ENCODE measurements at places on chromosomes 5 and 9. TPM values are rescaled to one million over a fixed set of nuclear protein-coding genes. Genes with fewer than 3 reads are reported as not detected.
A peak's percentile ranks its signal among the peaks of the same experiment; 100 is the strongest.

GRCh38 chr5:115168829-115169486, 750 bp downstream of the TRIM36 start:
- peaks cover 15% of the 10 kb centered on the region for H3K27me3 ChIP-seq
- peaks cover 4% of the 10 kb centered on the region for H3K4me1 ChIP-seq
- H3K36me3 ChIP-seq: peaks cover 18% of the 10 kb centered on the region
- DNase-seq: no peak
- peak overlapping the region; percentile 25 for H3K27ac ChIP-seq

GRCh38 chr9:101381833-101382342, 2.9 kb downstream of the BAAT start:
- no peak overlapping the region for H3K27ac ChIP-seq
- H3K4me1 ChIP-seq: no peaks in the 10 kb centered on the region
- no peaks in the 10 kb centered on the region for H3K27me3 ChIP-seq

DNA sequence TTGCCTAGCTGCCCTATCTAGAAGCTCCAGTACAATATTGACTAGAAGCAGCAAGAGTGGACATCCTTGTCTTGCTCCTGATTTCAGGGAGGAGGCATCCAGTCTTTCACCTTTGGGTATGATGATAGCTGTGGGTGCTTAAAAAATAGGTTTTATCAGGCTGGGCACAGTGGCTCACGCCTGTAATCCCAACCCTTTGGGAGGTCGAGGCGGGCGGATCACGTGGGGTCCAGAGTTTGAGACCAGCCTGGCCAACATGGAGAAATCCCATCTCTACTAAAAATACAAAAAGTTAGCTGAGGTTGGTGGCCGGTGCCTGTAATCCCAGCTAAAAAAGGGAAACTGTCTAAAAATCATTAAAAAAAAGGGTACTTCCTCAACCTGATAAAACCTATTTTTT, 2.0 kb upstream of the CAMSAP1 start:
- peaks cover 8% of the 10 kb centered on the region for H3K4me1 ChIP-seq
- no peaks in the 10 kb centered on the region for H3K27me3 ChIP-seq
- no peak overlapping the region for H3K27ac ChIP-seq
- DNase-seq: no peak
- peaks cover 22% of the 10 kb centered on the region for H3K36me3 ChIP-seq

DNA sequence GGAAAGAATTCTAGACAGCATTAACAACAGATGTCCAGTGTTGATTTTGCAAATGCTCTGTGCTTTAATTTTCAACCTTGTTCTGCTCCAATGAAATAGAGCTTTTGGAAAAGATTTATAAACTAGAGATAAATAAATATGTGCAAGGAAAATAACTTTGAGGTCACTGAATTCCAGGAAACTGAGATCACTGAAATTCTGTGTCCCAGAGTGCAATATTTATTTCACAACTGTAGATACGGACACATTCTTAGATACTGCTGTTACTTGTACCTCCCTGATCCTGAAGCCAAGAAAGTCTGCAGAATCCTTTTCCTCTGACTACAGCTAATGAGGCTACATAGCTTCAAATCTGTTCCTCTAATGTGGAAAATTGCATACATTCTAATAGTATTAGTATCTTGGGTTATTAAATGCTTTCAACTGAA, 222.9 kb downstream of the DOCK8 start:
- H3K36me3 ChIP-seq: no peaks in the 10 kb centered on the region
- no peak overlapping the region for H3K27ac ChIP-seq
- no peaks in the 10 kb centered on the region for H3K4me1 ChIP-seq
- H3K4me3 ChIP-seq: no peak overlapping the region
- no peaks in the 10 kb centered on the region for H3K27me3 ChIP-seq

DNA sequence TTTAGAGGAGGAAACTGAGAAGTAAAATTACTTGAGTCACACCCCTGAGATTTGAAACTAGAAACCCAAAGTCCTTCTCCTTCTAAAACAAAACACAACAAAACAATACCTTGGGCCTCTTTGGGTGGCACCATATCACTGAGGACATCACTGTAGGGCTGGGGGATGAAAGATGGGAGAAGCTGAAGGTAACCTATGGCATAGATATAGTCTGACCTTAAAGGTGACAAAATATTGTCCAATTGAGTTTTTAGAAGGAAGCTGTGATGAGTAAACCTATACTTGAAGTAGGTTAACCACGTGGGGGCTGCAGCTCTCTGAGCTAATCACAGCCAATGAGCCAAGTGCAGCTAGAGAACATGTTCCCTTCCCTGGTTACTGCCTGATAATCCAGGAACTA, 167.4 kb upstream of the CD180 start:
- no peak for DNase-seq
- H3K36me3 ChIP-seq: no peaks in the 10 kb centered on the region
- H3K4me1 ChIP-seq: peaks cover 2% of the 10 kb centered on the region
- no peak overlapping the region for H3K27ac ChIP-seq
- H3K4me3 ChIP-seq: no peak overlapping the region

GRCh38 chr5:139895647-139896046, 100.0 kb downstream of the PSD2 start:
- no peak overlapping the region for H3K27ac ChIP-seq
- no peaks in the 10 kb centered on the region for H3K36me3 ChIP-seq
- no peak overlapping the region for H3K4me3 ChIP-seq

GRCh38 chr9:25861421-25861820, 183.2 kb upstream of the TUSC1 start:
- no peaks in the 10 kb centered on the region for H3K36me3 ChIP-seq
- no peaks in the 10 kb centered on the region for H3K27me3 ChIP-seq
- no peak for DNase-seq

DNA sequence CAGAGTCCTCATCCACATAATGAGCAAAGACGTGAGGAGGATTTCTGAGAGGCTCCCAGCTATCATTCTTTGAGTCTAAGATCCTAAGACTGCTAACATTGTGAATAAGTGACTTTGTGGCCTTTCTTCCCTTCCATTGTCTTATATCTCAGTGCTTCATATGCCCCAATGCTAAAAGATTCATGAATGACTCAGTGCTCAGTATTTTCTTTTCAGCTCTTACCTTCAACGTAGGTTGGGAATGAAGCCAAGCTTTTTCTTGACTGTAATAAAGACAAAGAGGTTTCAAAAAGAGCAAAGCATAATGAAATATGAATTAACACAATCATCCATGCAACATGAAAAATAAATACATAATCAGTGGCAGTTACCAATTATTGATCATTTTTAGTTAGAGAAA, 146.4 kb downstream of the ENTREP1 start:
- H3K4me3 ChIP-seq: no peak overlapping the region
- H3K36me3 ChIP-seq: no peaks in the 10 kb centered on the region
- H3K27me3 ChIP-seq: no peaks in the 10 kb centered on the region

DNA sequence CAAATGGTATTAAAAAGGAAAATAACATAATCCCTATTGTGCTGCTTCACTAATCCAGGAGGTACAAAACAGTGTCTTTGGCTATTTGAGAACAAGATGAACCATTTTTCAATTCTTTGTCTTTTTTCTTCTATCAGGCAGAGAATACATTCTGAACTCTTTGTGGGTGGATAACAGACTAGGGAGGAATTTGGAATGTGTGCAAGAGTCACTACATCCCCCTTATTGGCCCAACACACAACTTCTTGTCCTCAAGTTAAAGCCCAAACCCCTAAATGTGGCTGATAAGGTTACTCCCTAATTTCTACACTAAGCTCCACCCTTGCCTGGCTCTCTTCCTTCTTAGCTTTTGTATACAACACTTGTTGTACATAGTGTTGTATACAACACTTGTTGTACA, 342.7 kb upstream of the RFX3 start:
- no peaks in the 10 kb centered on the region for H3K36me3 ChIP-seq
- no peak overlapping the region for H3K4me3 ChIP-seq
- no peak for DNase-seq
- no peaks in the 10 kb centered on the region for H3K4me1 ChIP-seq
- no peaks in the 10 kb centered on the region for H3K27me3 ChIP-seq

- H3K4me3 ChIP-seq: no peak overlapping the region
- no peaks in the 10 kb centered on the region for H3K27me3 ChIP-seq
- no peak overlapping the region for H3K27ac ChIP-seq
These were observed 219.9 kb upstream of the TMEM161B start for GRCh38 chr5:88488561-88488960.

- no peak overlapping the region for H3K27ac ChIP-seq
- no peaks in the 10 kb centered on the region for H3K27me3 ChIP-seq
- H3K4me1 ChIP-seq: no peaks in the 10 kb centered on the region
- H3K36me3 ChIP-seq: no peaks in the 10 kb centered on the region
- no peak overlapping the region for H3K4me3 ChIP-seq
- DNase-seq: no peak
These were observed 136.5 kb downstream of the SNX18 start for GRCh38 chr5:54653956-54654614.

DNA sequence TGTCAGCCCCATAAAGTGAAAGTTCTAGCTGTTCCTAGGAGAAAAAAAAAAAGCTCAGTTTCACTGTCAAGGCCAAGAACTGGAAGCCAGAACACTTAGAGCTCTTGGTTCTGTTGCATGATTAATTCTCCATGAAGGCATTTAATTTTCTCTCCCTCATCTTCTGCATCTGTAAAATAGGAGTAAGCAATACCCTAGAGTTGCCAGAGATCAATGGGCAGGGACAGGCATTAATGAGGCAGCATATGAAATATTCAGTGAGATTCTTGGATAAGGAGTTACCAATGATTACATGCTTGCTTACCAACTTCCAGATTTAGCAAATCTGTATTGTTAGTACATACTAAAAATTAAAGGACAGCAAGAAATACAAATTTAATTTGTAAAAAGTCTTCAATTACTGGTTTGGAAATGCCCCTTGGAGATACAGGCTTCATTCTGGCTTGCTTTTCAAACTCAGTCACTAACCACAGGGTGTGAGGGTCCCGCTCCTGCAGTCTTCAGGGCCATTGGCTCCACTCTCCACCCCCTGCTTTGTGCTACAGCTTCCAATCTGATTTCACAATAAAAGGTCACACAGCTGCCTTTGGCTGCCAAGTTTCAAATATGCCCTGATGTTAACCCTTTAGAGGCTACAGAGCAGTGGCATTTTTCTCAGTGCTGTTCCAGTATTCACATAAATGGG, 624.6 kb downstream of the BNC2 start:
- H3K27me3 ChIP-seq: no peaks in the 10 kb centered on the region
- H3K4me1 ChIP-seq: no peaks in the 10 kb centered on the region
- no peak for DNase-seq
- H3K27ac ChIP-seq: no peak overlapping the region
- no peaks in the 10 kb centered on the region for H3K36me3 ChIP-seq
- no peak overlapping the region for H3K4me3 ChIP-seq

- no peaks in the 10 kb centered on the region for H3K4me1 ChIP-seq
- DNase-seq: peak; percentile 10
- H3K27me3 ChIP-seq: no peaks in the 10 kb centered on the region
- H3K36me3 ChIP-seq: no peaks in the 10 kb centered on the region
- no peak overlapping the region for H3K4me3 ChIP-seq
- no peak overlapping the region for H3K27ac ChIP-seq
These were observed 80.1 kb upstream of the DMAC1 start for GRCh38 chr9:7879551-7880245.

DNA sequence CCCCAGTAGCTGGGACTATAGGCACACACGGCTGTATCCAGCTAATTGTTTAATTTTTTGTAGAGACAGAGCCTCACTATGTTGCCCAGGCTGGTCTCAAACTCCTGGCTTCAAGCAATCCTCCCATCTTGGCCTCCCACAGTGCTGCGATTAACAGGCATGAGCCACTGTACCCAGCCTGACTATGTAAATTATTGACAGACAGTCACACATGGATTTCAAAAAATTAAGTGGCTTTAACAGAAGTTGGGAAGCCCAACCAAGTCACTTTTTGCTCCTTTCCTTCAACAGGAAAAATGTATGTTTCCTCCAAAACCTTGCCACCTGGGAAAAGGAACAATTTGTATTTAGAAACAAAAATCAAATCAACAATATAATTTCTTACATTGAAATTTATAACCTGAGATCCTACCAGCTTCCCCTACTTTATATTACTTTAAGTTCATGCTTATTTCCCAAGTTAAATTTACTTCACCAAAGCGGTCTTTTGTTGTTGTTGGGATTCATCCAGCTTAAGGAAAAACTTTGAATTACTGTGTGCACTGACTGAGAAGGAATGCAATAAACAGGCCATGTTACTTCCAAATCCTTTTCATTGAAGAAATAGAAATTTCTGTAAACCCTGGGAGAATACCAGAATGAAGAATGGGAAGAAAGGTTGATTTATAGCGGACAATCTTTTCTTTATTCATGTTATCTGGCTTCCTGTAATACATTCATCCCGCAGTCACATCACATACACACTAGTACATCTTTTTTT, 8.6 kb downstream of the PCA3 start:
- H3K4me3 ChIP-seq: no peak overlapping the region
- H3K27me3 ChIP-seq: no peaks in the 10 kb centered on the region
- no peaks in the 10 kb centered on the region for H3K36me3 ChIP-seq
- H3K4me1 ChIP-seq: no peaks in the 10 kb centered on the region

GRCh38 chr9:28801144-28801799, 1228.0 kb upstream of the C9orf72 start:
- no peak overlapping the region for H3K27ac ChIP-seq
- H3K4me3 ChIP-seq: no peak overlapping the region
- no peaks in the 10 kb centered on the region for H3K27me3 ChIP-seq
- no peak for DNase-seq
- no peaks in the 10 kb centered on the region for H3K36me3 ChIP-seq

Gene LMX1B
- total RNA-seq: 0.37 TPM

Gene TRIM7
- 0.47 TPM for total RNA-seq

Gene LHX2
- 0.11 TPM for total RNA-seq

Gene TMEM252
- not detected for total RNA-seq

Gene COL15A1
- 0.08 TPM for total RNA-seq

Gene DNM1
- total RNA-seq: 43.7 TPM

Gene SPINK4
- not detected for total RNA-seq

Gene CNOT8
- 62.9 TPM for total RNA-seq

Gene OTP
- total RNA-seq: not detected

Gene BRD8
- total RNA-seq: 75.8 TPM
